ENCODE measurements at places on chromosomes 13 and 19. TPM values are rescaled to one million over a fixed set of nuclear protein-coding genes. Genes with fewer than 3 reads are reported as not detected.

Gene KASH5
- not detected for total RNA-seq

- no peaks in the 10 kb centered on the region for H3K27me3 ChIP-seq
- no peak overlapping the region for H3K4me3 ChIP-seq
- H3K4me1 ChIP-seq = no peaks in the 10 kb centered on the region
- no peaks in the 10 kb centered on the region for H3K36me3 ChIP-seq
- no peak overlapping the region for H3K27ac ChIP-seq
These were observed 355.8 kb upstream of the HTR2A start for GRCh38 chr13:47252627-47253026.

Gene KIR2DL3
- not detected for total RNA-seq

Gene SIGLECL1
- not detected for total RNA-seq

GRCh38 chr13:112905990-112906641, 62.9 kb upstream of the MCF2L start:
- H3K36me3 ChIP-seq = no peaks in the 10 kb centered on the region
- DNase-seq = no peak
- peak overlapping the region; percentile 11 for H3K27ac ChIP-seq

- no peak for DNase-seq
- no peaks in the 10 kb centered on the region for H3K36me3 ChIP-seq
- H3K4me1 ChIP-seq = peaks cover 6% of the 10 kb centered on the region
- no peak overlapping the region for H3K4me3 ChIP-seq
These were observed 39.6 kb upstream of the FREM2 start for GRCh38 chr13:38647312-38647711.

Gene ERFL
- total RNA-seq = 0.17 TPM
